Liver (tissue), 10 donors: ENCODE measurements at places on chromosomes 5 and 9.

DNA sequence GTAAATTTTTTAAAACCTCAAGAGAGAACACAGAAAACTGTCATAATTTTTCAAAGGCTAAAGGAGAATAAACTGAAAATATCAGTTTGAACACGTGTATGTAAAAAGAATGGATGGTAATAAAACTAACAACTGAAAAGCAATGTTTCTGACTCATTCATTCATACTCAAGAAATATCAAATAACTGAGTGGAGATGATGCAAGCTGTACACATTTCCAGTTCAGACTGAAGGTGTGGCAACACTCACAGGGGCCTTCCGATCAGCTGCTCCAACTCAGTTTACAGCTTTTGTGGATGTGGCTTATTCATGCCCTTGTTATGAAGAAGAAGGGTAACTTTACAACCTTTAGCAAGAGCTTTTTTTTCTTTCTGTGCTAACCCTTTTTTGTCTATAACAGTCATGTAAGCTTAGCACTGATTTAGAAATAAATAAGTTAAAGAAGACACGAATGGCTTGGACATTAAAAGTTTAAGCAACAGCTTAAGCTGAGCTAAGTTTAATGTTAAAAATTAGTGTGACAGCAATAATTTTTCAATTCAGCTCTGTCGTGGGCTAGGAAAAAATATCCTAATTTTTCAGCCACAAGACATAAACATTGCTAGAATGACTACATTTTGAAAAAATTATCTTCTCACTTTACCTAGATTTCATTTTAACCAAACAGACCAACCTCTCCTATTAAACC lies 453.5 kb downstream of the RAB3C start:
- H3K27me3 ChIP-seq, result no peaks in the 10 kb centered on the region
- no peak overlapping the region for H3K4me3 ChIP-seq
- no peak overlapping the region for H3K27ac ChIP-seq
- no peak for DNase-seq
- peaks cover 22% of the 10 kb centered on the region for H3K4me1 ChIP-seq

- H3K27ac ChIP-seq, result no peak overlapping the region
- peaks cover 35% of the 10 kb centered on the region for H3K36me3 ChIP-seq
- no peak for DNase-seq
- no peak overlapping the region for H3K4me3 ChIP-seq
- no peaks in the 10 kb centered on the region for H3K4me1 ChIP-seq
- H3K27me3 ChIP-seq, result no peaks in the 10 kb centered on the region
These were observed 11.6 kb upstream of the CEL start for GRCh38 chr9:133050142-133050541.

- peaks cover 2% of the 10 kb centered on the region for H3K4me1 ChIP-seq
- H3K27ac ChIP-seq, result no peak overlapping the region
- no peak overlapping the region for H3K4me3 ChIP-seq
These were observed 316.3 kb downstream of the MCTP1 start for GRCh38 chr5:94968507-94969095.

DNA sequence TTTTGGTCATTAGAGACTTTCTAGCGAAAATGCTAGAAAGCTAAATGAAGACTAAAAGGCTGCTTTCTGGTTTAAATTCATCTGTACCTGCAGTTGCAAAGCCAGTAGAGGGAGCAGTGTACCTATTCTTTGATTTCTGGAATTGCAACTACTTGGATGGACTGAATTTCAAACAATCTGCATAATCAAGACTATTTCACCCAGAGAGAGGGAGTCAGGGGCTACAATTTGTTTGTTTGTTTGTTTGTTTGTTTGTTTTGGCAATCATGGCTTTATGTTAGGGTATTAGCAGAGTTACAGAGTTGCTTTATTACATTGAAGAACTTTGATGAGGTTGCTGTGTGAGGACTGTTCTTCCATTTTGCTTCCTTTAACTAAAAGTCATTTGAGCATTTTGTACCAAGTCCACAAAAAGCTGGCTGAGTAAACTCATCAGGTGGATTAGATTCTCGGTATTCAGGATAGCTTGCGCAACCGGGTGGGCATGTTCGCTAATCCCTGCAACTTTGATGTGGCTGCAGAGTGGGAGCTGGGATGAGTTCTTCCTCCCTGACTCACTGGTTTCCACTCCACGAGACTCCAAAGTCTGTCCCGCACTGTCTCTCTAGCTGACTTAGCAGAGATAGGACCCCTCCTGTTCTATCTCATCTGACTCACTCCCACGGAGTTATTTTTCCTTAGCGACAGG lies 80.0 kb upstream of the TUT7 start:
- peaks cover 3% of the 10 kb centered on the region for H3K4me1 ChIP-seq
- DNase-seq, result no peak
- H3K36me3 ChIP-seq, result no peaks in the 10 kb centered on the region
